ENCODE measurements at places on chromosomes 16 and 17. TPM values are rescaled to one million over a fixed set of nuclear protein-coding genes. Genes with fewer than 3 reads are reported as not detected.

DNA sequence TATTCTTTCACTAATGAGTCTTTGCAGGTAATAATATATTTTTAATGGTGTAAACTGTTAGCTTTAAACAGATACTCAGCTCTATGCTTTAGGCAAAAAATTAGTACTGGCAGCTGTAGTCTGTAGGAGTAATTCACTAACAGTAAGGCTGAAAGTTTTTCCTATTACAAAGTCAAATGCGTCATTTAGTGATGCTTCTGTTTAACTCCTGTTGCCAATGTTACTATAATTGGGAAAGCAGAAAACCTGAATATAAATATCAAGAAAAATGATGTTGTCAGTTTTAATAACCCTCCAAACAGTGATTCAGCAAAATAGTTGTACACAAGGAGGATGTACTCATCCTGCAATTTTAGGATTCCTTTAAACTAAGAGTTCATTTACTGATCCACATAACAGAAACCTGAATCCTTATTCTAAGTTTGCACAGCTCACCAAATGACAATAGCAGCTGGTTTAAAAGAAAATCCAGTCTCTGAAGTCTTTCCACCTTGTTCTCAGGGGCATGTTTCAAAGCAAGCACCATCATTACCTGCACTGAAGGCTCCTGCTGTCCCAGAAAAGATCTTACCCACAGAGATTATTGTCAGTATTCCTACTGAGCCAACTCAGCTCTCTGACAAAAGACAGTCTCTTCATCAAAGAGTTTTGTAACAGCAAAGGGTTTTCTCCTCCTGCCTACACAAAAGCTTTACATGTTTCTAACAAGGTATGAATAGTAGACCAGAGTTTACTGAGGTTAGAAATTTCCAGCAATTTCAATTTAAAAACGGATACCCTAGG, 4.2 kb downstream of the CDR2 start:
- H3K27ac ChIP-seq: no peak overlapping the region
- DNase-seq: no peak
- no peak overlapping the region for H3K4me3 ChIP-seq
- H3K27me3 ChIP-seq: peaks cover 3% of the 10 kb centered on the region

DNA sequence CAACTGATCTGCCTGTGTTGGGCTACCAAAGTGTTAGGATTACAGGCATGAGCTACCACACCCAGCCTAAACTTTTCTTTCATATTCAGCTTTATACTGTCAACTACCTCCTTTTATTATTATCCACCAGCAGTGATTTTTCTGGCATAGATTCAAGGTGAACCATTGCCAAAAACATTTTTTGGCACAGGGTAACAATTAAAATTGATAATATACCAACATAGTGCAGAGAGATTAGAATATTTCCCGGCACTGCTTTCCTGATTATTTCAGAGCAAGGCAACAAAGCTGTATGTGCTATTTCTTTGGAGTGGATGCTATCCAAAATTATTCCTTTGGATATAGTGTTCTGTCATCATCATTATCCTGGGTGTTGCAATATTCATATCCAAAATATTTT, 781.6 kb upstream of the SOX9 start:
- H3K27me3 ChIP-seq: peaks cover 2% of the 10 kb centered on the region
- H3K4me3 ChIP-seq: no peak overlapping the region
- peaks cover 3% of the 10 kb centered on the region for H3K4me1 ChIP-seq
- H3K36me3 ChIP-seq: no peaks in the 10 kb centered on the region
- H3K27ac ChIP-seq: no peak overlapping the region

GRCh38 chr16:24936151-24936550, 79.0 kb downstream of the ARHGAP17 start:
- no peaks in the 10 kb centered on the region for H3K27me3 ChIP-seq
- no peaks in the 10 kb centered on the region for H3K4me1 ChIP-seq
- no peak for DNase-seq
- H3K36me3 ChIP-seq: peaks cover 9% of the 10 kb centered on the region
- no peak overlapping the region for H3K4me3 ChIP-seq

DNA sequence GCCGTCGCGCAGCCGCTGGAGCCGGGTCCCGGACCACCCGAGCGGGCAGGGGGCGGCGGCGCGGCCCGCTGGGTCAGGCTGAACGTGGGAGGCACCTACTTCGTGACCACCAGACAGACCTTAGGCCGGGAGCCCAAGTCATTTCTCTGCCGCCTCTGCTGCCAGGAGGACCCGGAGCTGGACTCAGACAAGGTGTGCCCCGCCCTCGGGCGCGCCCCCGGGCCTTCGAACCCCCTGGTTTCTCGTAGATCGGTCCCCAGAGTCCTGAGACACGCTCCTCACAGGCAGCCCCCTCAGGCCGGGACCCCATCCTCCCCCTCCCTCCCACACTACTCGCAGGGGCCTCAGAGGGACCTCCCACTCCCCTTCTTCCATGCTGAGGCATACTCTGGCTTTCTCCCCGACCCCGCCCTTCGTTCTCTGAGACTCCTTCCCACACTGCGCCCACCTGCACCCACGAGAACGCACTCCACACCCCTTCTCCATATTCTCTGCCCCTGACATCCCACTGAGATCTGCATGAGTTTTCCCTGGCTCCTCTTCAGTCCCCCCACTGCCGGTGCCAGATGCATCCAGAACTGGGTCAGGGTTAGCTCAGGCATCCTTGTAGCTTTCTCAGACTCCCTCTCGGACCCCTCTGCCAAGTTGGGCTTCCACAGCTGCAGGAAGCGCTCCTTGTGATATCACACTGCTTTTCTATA, 523 bp downstream of the KCTD2 start:
- peak overlapping the region; percentile 98 for H3K4me3 ChIP-seq
- peaks cover 4% of the 10 kb centered on the region for H3K27me3 ChIP-seq
- no peaks in the 10 kb centered on the region for H3K36me3 ChIP-seq
- H3K27ac ChIP-seq: peak overlapping the region; percentile 80
- DNase-seq: peak; percentile 50

GRCh38 chr16:47916266-47916665, 239.5 kb downstream of the ABCC12 start:
- H3K4me1 ChIP-seq: no peaks in the 10 kb centered on the region
- no peaks in the 10 kb centered on the region for H3K36me3 ChIP-seq
- no peak for DNase-seq
- H3K4me3 ChIP-seq: no peak overlapping the region
- no peak overlapping the region for H3K27ac ChIP-seq

DNA sequence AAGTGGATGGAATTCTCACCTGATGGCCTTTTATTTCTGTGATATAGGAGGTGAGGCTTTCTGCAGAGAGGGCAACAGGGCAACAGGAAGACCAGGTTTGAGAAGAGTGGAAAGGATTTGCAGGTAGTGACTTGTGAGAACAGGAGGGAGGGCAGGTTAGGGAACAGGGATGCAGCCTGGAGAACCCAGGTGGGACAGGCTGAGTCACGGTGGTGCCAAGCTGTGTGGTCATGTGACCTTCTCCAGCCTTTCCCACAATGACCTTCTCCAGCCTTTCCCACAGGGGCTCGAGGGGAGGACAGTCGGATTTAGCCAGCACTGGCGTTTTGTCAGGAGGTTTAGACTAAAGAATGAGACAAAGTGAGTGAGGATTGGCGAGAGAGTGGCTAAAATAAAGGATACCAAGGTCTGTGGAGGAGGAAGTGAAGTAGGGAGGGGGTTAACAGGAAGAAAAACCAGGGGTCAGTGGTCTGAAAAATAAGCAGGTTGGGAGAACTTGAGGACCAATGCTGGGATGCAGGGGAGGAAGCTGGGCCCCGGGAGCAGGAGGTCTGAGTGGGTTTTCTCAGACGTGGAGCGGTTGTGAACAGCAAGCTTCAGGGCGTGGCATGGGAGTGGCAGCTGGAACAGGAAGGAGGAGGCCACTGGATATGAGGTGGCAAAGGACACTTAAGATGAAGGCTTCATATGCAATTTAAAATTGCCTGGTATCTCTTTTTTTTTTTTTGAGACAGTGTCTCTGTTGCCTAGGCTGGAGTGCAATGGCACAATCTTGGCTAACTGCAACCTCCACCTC, 37.7 kb downstream of the DNAH2 start:
- H3K27ac ChIP-seq: no peak overlapping the region
- no peak for DNase-seq
- H3K36me3 ChIP-seq: peaks cover 5% of the 10 kb centered on the region

DNA sequence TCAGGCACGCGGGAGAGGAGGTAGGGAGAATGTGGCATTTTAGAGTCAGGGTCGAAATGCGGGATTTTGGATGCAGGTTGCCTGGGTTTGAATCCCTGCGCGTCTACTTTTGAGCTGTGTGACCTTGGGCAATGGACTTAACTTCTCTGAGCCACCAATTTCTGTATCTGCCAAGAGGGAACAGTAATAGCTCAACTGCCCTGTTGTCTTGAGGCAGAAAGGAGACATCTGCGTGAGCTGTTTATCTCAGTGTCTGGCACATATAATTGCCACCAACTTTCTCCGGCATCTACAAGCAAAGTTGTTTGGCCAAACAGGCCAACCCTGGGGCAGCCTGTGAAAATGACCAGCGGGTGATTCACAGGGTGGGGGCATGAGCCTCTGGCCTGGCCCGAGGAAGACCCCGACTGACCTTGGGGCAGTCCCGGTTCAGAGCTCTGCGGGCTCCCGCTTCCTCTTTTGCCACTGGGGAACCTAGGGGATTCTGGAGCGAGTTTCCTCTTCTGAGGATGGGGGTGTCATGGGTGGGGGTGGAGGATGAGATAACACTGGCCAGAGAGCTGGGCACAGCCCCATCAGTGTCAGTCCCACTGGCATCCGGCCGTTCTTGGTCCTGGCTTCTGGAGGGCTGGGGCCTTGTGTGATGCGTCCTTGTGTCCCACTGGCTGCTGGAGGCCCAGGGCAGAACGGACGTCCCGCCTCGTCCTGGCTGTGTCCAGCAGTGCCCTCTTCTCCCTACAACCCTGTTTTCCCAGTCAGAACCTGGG, 1.3 kb downstream of the SNN start:
- H3K27me3 ChIP-seq: peaks cover 34% of the 10 kb centered on the region
- H3K4me3 ChIP-seq: peak overlapping the region; percentile 94
- peaks cover 44% of the 10 kb centered on the region for H3K4me1 ChIP-seq
- no peaks in the 10 kb centered on the region for H3K36me3 ChIP-seq
- H3K27ac ChIP-seq: peak overlapping the region; percentile 98

DNA sequence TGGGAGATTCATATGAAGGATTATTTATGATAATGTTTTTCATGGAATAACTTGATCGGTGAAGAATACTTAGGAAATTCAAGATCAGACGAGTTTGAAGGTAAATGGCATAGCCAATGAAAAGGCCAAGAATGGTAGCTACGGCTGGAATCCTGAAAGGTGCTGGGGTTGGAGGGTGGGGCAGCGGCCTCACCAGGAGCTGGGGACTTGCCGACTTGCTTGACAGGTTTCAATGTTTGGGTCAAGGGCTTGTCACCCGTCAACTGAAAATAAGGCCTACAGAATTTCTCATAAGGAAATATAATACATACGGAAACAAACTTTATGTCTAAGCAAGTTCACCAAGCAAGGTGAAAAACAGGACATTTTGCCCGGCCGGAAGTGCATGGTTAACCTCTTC, 9.9 kb downstream of the CRYM start:
- H3K36me3 ChIP-seq: no peaks in the 10 kb centered on the region
- DNase-seq: no peak
- no peak overlapping the region for H3K27ac ChIP-seq
- H3K27me3 ChIP-seq: no peaks in the 10 kb centered on the region
- no peak overlapping the region for H3K4me3 ChIP-seq

- no peaks in the 10 kb centered on the region for H3K27me3 ChIP-seq
- H3K36me3 ChIP-seq: no peaks in the 10 kb centered on the region
- no peak for DNase-seq
- peaks cover 5% of the 10 kb centered on the region for H3K4me1 ChIP-seq
These were observed 697.2 kb downstream of the TOX3 start for GRCh38 chr16:51849715-51850114.

GRCh38 chr17:29533976-29534375, 32.9 kb downstream of the ABHD15 start:
- H3K36me3 ChIP-seq: peaks cover 22% of the 10 kb centered on the region
- H3K4me3 ChIP-seq: no peak overlapping the region
- H3K27ac ChIP-seq: peak overlapping the region; percentile 55
- peaks cover 3% of the 10 kb centered on the region for H3K4me1 ChIP-seq
- H3K27me3 ChIP-seq: peaks cover 8% of the 10 kb centered on the region

GRCh38 chr16:68592466-68593337, 52.4 kb upstream of the CDH3 start:
- H3K36me3 ChIP-seq: peaks cover 12% of the 10 kb centered on the region
- H3K4me3 ChIP-seq: no peak overlapping the region
- H3K4me1 ChIP-seq: no peaks in the 10 kb centered on the region
- no peak for DNase-seq
- no peaks in the 10 kb centered on the region for H3K27me3 ChIP-seq
- H3K27ac ChIP-seq: no peak overlapping the region

GRCh38 chr16:47865337-47865855, 290.4 kb downstream of the ABCC12 start:
- H3K4me1 ChIP-seq: no peaks in the 10 kb centered on the region
- DNase-seq: no peak
- no peaks in the 10 kb centered on the region for H3K36me3 ChIP-seq
- no peak overlapping the region for H3K4me3 ChIP-seq
- no peak overlapping the region for H3K27ac ChIP-seq

DNA sequence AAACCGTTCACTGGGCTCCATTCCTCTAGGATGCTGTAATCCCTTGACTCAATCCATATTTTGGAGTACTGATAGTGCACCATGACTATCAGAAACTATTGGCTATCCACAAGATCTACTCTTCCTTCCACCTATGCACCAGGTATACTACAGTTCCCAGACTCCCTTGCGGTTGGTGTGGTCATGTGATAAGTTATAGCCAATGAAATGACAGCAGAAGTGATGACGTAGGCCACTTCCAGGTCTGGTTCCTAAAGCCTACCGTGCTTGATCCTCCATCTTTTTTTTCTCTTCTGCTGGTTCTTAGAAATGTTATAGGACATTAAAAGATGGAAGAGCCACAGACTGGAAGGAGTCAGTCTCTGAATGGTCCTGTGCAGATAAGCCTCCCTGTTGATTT, 278.8 kb upstream of the C16orf82 start:
- H3K4me3 ChIP-seq: no peak overlapping the region
- H3K27ac ChIP-seq: no peak overlapping the region
- no peaks in the 10 kb centered on the region for H3K36me3 ChIP-seq
- H3K27me3 ChIP-seq: peaks cover 2% of the 10 kb centered on the region
- no peaks in the 10 kb centered on the region for H3K4me1 ChIP-seq

Gene TNFRSF17
- not detected for total RNA-seq

Gene RAD51D
- 10.1 TPM for total RNA-seq

GRCh38 chr16:878886-879285, 78.4 kb upstream of the GNG13 start:
- peaks cover under 1% of the 10 kb centered on the region for H3K27me3 ChIP-seq
- no peak for DNase-seq
- no peaks in the 10 kb centered on the region for H3K4me1 ChIP-seq
- H3K36me3 ChIP-seq: peaks cover 17% of the 10 kb centered on the region

DNA sequence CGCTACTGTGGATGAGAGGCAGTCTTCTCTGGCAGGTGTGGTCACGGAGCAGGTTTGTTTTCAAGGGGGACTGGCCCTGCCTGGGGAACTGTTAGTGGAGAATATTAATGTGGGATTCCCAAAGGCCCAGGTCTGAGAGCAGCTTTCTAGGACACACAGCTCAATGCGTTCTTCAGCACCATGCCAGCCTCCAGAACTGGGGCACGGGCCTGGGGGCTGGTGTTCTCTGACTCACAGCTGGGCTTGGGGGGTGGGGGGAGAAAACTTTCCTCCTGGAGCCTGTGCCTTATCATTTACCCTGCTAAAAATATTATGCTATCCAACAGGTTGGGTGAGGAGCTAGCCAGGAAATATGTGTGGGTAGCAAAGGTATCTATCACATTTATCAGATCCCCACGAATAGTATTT, 13.5 kb upstream of the LHX1 start:
- no peak for DNase-seq
- no peaks in the 10 kb centered on the region for H3K36me3 ChIP-seq
- no peak overlapping the region for H3K4me3 ChIP-seq
- H3K27ac ChIP-seq: no peak overlapping the region
- H3K27me3 ChIP-seq: peaks cover 11% of the 10 kb centered on the region

Gene CACNA1G
- total RNA-seq: 2.2 TPM

GRCh38 chr17:40519089-40519775, 17.8 kb upstream of the TNS4 start:
- H3K4me3 ChIP-seq: no peak overlapping the region
- no peaks in the 10 kb centered on the region for H3K4me1 ChIP-seq
- H3K36me3 ChIP-seq: no peaks in the 10 kb centered on the region
